ENCODE measurements at places on chromosomes 7 and 10. TPM values are rescaled to one million over a fixed set of nuclear protein-coding genes. Genes with fewer than 3 reads are reported as not detected.

DNA sequence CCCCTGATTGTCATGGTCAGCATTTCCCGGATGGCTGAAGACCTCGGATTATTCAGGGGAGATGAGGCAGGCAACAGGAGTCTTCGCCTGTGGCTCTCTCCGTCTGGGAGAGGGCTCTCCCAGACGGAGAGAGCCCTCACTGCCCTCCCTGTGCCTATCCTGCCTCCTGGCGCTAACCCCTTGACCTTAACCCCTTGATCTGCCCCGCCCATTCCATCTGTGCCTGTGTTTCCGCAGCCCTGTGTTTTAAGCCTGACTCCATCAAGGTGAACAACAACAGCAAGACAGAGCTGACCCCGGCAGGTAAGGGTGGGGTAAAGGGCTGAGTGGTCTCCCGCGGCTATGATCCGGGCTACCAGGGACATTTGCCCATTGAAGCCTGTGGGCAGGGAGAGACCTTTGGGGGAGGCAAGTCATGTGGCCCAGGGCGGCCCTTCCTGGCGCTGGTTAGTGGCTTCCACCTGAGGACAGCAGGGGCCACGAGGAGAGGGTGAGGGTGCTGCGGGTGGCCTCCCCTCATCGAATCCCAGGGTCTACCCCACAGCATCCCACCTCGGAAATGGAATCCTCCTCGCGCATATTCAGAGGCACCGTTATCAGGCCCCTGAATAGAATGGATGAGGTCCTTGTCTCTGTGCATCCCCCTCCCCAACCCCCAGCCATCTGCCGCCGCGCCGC is 4.2 kb upstream of the MUC12 start:
- peak overlapping the region; percentile 79 for H3K4me3 ChIP-seq
- no peaks in the 10 kb centered on the region for H3K36me3 ChIP-seq
- no peak overlapping the region for H3K27ac ChIP-seq
- no peak for DNase-seq
- peaks cover 29% of the 10 kb centered on the region for H3K4me1 ChIP-seq

DNA sequence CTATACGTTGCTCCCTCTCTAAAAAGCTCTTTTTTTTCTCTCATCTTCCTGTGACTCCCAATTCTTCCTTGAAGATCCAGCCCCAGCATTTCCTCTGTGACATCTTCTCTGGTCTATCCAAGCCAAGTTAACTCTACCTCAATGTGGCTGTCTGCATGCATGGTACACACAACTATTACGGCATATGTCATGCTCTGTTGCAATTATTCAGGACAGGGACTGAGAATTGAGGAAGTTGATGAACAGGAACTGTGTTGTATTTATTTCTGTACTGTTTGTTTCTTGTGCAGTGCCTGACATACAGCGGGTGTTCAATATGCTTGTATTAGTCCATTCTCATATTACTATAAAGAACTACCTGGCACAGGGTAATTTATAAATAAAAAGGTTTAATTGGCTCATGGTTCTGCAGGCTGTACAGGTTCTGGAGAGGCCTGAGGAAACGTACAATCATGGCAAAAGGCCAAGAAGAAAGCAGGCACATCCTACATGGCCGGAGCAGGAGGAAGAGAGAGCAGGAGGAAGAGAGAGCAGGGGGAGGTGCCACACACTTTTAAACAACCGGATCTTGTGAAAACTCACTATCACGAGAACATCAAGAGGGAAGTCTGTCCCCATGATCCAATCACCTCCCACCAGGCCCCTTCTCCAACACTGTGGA is 6.3 kb downstream of the TRPV5 start:
- no peak overlapping the region for H3K27ac ChIP-seq
- H3K4me1 ChIP-seq: no peaks in the 10 kb centered on the region
- H3K36me3 ChIP-seq: no peaks in the 10 kb centered on the region
- DNase-seq: no peak
- no peaks in the 10 kb centered on the region for H3K27me3 ChIP-seq

Gene CABCOCO1
- total RNA-seq: not detected

GRCh38 chr7:54823776-54824175 is 64.8 kb upstream of the SEC61G start:
- H3K4me1 ChIP-seq: no peaks in the 10 kb centered on the region
- no peaks in the 10 kb centered on the region for H3K27me3 ChIP-seq
- H3K27ac ChIP-seq: no peak overlapping the region
- H3K36me3 ChIP-seq: no peaks in the 10 kb centered on the region

Gene TPK1
- 1.8 TPM for total RNA-seq

DNA sequence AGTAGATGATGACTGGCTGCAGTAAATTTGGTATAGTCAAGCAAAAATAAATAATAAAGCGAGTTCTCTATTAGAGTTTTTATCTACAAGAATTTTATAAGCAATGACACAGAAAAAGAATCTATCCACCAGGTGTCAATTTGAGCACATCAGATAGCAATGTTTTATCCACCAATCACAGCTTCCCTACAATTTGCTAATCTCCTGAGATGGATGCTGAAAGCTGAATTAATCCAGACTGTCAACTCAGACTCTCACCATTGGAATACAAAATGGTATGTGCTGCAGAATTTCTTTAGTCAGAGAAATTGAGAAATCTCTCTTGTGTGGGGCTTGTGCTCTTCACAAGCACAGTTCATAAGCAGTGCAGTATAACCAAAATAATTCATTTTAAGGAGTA is 888.9 kb upstream of the GHITM start:
- no peaks in the 10 kb centered on the region for H3K27me3 ChIP-seq
- no peak for DNase-seq
- H3K4me1 ChIP-seq: no peaks in the 10 kb centered on the region
- no peaks in the 10 kb centered on the region for H3K36me3 ChIP-seq
- H3K27ac ChIP-seq: no peak overlapping the region
- no peak overlapping the region for H3K4me3 ChIP-seq

Gene TNRC18
- total RNA-seq: 8.6 TPM

DNA sequence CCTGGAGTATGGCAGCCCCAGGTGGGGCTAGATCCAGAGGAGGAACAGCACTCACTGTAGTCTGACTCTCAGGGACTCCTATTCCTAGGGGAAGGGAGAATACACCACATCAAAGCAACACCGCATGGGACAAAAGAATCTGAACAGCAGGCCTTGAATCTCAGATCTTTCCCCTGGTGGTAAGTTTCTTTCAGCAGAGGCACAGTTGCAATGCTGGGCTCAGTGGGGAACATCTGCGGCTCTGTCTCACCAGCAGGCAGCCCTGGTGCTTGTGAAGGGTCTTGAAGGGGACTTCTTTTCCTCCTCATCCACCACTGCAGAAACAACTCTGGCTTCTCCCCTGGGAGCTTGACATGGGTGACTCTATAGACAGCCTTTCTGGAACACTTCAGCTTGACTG is 111.2 kb upstream of the ARHGAP21 start:
- no peaks in the 10 kb centered on the region for H3K4me1 ChIP-seq
- H3K27ac ChIP-seq: no peak overlapping the region
- H3K36me3 ChIP-seq: no peaks in the 10 kb centered on the region
- no peak overlapping the region for H3K4me3 ChIP-seq
- DNase-seq: no peak
- no peaks in the 10 kb centered on the region for H3K27me3 ChIP-seq

- H3K27ac ChIP-seq: no peak overlapping the region
- DNase-seq: no peak
- no peaks in the 10 kb centered on the region for H3K36me3 ChIP-seq
- H3K27me3 ChIP-seq: peaks cover 11% of the 10 kb centered on the region
- H3K4me3 ChIP-seq: no peak overlapping the region
- H3K4me1 ChIP-seq: no peaks in the 10 kb centered on the region
Observed at GRCh38 chr10:120462018-120462682, 5.1 kb downstream of the PLPP4 start.

- no peak overlapping the region for H3K27ac ChIP-seq
- DNase-seq: no peak
- H3K27me3 ChIP-seq: no peaks in the 10 kb centered on the region
- H3K4me3 ChIP-seq: no peak overlapping the region
- no peaks in the 10 kb centered on the region for H3K36me3 ChIP-seq
Observed at GRCh38 chr10:63253040-63253439, 119.9 kb downstream of the NRBF2 start.
